ENCODE measurements at places on chromosomes 16 and 17. TPM values are rescaled to one million over a fixed set of nuclear protein-coding genes. Genes with fewer than 3 reads are reported as not detected.

Gene NFATC3
- 162 TPM for total RNA-seq

Gene MYH3
- total RNA-seq, result 15.4 TPM

Gene G6PC1
- total RNA-seq, result not detected

Gene PDILT
- total RNA-seq, result not detected

Gene OTOP2
- not detected for total RNA-seq

Gene SKAP1
- total RNA-seq, result 74.6 TPM

Gene PERCC1
- 2.7 TPM for total RNA-seq

Gene SPN
- total RNA-seq, result 98.4 TPM

Gene FN3K
- 10.3 TPM for total RNA-seq

Gene CDH16
- not detected for total RNA-seq

Gene MYH4
- not detected for total RNA-seq

Gene CRISPLD2
- not detected for total RNA-seq

Gene XYLT2
- 34.3 TPM for total RNA-seq

Gene TNFRSF17
- total RNA-seq, result 1.2 TPM

Gene BCAR1
- 0.30 TPM for total RNA-seq

Gene RAMP2
- total RNA-seq, result not detected

Gene PRR15L
- total RNA-seq, result not detected

Gene ITGA2B
- total RNA-seq, result 1.6 TPM

Gene KRTAP9-3
- not detected for total RNA-seq

Gene TBX6
- 2.5 TPM for total RNA-seq
